NCI-H2081 (cell line): ENCODE measurements at places on chromosomes 6 and 20.

DNA sequence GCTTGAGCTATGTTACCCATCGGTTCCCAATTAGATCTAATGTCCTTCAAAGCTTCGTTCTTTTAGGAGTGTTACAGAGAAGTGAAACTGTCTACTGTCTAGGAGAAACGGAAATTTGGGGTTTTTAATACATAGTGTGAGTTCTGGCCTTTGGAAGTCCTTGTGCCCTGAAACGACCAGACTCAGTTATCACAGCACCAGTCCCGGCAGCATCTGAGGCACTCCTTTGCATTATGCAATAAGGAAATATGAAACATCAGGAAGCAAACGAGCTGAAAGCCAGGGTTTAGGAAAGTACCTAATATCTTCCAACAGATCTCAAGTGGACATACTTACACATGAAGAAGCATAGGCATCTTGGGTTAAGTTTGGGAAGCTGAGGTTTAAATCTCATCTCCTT is 61.8 kb upstream of the ADGRF1 start:
- DNase-seq = no peak

DNA sequence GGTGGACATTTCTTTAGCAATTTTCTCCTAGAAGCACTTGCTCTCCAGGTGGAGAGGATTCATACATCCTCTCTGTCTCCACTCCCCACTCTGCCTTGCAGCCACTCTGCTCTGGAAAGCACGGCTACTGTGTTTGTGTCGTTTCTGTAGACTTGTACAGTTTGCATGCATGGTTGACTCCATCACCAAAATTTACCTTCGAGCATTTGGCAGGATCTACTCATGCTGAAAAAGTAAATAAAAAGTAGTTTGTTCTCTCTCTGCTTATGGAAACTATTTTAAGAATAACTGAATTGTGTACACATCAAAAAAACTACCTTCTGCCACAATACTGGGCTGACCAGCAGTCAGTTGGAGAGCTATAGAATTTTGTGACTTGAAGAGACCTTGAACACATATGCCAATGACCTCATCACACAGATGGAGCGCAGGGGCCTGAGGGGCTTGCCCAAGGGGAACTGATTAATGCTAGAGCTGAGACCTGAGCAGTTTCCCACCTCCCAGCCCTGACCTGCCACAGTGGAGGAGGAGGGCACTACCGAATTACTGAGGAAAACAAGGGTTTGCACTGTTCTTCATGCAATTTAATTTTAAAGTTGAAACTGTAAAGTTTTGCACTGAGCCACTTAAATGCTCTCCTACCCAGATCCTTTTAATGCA is 33.7 kb upstream of the FOXQ1 start:
- no peak for DNase-seq

DNA sequence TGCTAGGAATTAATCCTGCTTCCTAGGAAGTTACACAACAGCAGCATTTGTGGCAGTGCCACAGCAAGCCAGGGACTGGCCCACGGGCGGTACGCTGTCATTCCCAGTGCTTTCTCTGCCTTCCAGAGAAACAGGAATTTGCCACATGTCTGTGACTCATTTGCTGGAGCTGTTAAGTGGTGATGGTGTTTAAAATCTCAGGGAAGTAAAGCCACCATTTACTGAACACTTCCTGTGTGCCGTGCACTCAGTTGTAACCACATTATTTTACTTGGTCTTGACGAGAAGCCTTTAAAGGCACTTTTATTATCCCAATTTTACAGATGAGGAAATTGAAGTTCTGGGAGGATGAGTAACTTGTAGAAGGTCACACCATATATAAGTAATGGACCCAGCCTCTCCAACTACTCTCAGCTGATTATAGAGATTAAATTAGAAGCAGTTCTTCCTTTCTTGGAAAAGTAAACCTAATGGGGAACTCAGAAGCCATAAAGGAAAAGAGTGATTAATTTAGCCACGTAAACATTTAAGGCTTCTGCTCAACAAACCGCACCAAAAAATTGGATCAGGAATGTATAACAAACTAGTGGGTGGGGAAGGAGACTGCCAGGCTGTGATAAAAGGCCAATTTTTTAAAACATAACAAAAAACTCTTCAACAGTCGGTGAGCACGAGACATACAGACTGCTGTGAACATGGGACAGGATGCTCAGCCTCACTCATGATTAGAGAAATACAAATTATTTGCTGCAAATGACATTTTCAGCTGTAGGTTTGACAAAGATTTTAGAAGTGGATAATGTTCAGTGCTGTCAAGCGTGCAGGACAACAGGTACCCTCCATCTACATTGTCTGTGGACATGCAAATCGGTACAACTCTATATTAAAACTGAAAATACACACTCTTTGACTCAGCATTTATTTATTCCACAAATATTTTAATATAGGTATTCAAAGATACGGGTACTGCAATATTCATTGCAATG is 311.2 kb downstream of the NRN1 start:
- no peak for DNase-seq

- DNase-seq = no peak
These were observed 30.4 kb downstream of the KCNQ5 start for GRCh38 chr6:72651967-72652956.

DNA sequence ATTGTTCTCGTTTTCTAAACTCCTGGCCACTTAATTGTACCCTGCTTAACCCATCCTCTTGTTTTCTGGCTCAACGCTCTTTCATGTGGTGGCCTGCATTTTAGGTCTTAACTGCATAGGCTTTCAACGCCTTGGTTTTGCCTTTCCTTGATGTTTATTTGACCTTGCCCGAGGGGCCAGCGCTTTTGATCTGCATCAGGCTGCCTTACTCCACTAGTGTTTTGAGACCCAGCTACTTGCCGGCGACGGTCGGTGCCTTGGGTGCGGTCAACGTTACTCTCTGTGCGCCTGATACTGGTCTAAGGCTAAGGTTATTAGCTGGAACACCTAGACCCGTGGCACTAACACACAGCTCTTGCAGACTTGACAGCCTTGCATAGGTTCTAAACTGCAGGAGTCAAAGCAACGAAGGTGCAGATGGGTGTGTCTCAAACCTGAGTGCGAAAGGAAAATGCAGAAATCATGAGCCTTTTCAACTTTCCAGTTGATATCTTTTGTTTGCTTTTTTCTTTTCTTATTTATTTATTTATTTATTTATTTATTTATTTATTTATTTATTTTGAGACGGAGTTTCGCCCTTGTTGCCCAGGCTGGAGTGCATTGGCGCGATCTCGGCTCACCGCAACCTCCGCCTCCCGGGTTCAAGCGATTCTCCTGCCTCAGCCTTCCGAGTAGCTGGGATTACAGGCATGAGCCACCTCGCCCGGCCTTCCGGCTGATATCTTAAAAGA is 138.8 kb downstream of the HFE start:
- no peak for DNase-seq
